T-helper 17 cell (primary cell): ENCODE measurements at places on chromosomes 11 and 22. TPM values are rescaled to one million over a fixed set of nuclear protein-coding genes. Genes with fewer than 3 reads are reported as not detected.

DNA sequence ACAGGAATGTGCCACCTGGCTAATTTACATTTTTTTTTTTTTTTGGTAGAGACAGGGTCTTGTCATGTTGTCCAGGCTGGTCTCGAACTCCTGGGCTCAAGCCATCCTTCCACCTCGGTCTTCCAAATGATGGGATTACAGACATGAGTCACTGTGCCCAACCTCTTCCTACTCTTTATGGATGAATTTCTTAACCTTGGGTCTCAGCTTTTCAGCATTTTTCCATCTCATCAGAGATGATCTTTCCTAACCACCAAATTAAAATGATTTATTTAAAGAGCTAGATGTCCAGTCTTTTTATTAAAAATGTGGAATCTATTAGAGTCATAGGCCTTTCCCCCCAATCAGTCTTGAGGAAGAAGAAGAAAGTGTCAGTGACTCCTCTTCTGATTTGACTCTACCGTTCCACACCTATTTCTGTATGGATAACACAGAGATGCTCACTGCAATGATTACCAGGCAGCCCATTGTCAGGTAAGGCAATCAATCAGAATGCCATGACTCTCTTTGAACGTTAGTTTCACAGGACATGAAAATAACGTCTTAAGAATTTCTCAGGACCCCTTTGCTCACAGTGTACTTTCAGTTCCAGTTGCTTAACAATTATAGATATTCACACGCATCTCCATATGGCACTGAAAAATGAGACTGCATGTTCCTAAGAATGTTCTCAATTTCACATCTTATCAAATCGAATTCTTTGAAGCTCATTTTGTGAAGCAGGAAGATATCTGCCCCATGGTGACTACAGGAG is 51.0 kb downstream of the MIAT start:
- no peaks in the 10 kb centered on the region for H3K27me3 ChIP-seq
- peaks cover 2% of the 10 kb centered on the region for H3K36me3 ChIP-seq
- DNase-seq = no peak
- H3K4me3 ChIP-seq = no peak overlapping the region

The OOSP1 gene
- not detected for total RNA-seq

GRCh38 chr11:3737386-3737933 is 59.9 kb downstream of the NUP98 start:
- no peak for DNase-seq
- H3K4me3 ChIP-seq = peak overlapping the region; percentile 41
- peaks cover 12% of the 10 kb centered on the region for H3K36me3 ChIP-seq
- peaks cover 2% of the 10 kb centered on the region for H3K4me1 ChIP-seq
- H3K27ac ChIP-seq = no peak overlapping the region

- no peak for DNase-seq
- peaks cover 2% of the 10 kb centered on the region for H3K36me3 ChIP-seq
- H3K27me3 ChIP-seq = no peaks in the 10 kb centered on the region
- H3K4me1 ChIP-seq = peaks cover 8% of the 10 kb centered on the region
- H3K27ac ChIP-seq = peak overlapping the region; percentile 81
- no peak overlapping the region for H3K4me3 ChIP-seq
Observed at GRCh38 chr22:29994027-29994715, 86.1 kb upstream of the HORMAD2 start.

GRCh38 chr11:60482361-60482760 is 10.2 kb upstream of the MS4A12 start:
- peaks cover 4% of the 10 kb centered on the region for H3K4me1 ChIP-seq
- no peak overlapping the region for H3K27ac ChIP-seq
- no peak for DNase-seq
- no peaks in the 10 kb centered on the region for H3K36me3 ChIP-seq
- H3K4me3 ChIP-seq = no peak overlapping the region

The TSKU gene
- not detected for total RNA-seq

The OR52I1 gene
- total RNA-seq = not detected

DNA sequence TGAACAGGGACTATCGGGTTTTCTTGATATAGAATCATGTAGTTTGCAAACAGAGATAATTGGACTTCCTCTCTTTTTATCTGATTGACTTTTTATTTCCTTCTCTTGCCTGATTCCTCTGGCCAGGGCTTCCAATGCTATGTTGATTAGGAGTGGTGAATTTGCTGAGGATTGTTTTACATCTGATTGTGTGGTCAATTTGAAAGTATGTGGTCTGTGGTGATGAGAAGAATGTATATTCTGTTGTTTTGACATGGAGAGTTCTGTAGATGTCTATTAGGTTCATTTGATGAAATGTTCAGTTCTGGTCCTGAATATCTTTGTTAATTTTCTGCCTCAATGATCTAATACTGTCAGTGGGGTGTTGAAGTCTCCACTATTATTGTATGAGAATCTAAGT is 713.2 kb upstream of the CCDC179 start:
- H3K4me3 ChIP-seq = no peak overlapping the region
- no peaks in the 10 kb centered on the region for H3K36me3 ChIP-seq
- no peaks in the 10 kb centered on the region for H3K27me3 ChIP-seq
- no peak for DNase-seq

The ME3 gene
- total RNA-seq = 3.3 TPM

GRCh38 chr11:3946455-3947017 is 91.1 kb downstream of the STIM1 start:
- peak overlapping the region; percentile 96 for H3K27ac ChIP-seq
- no peak for DNase-seq
- H3K36me3 ChIP-seq = peaks cover 7% of the 10 kb centered on the region

- H3K4me1 ChIP-seq = no peaks in the 10 kb centered on the region
- no peaks in the 10 kb centered on the region for H3K36me3 ChIP-seq
- H3K27me3 ChIP-seq = peaks cover 36% of the 10 kb centered on the region
- H3K4me3 ChIP-seq = no peak overlapping the region
- DNase-seq = no peak
- H3K27ac ChIP-seq = no peak overlapping the region
Observed at GRCh38 chr11:5242933-5243815, 6.5 kb downstream of the HBG1 start.

The BRD1 gene
- total RNA-seq = 127 TPM

The ESAM gene
- 30.5 TPM for total RNA-seq

DNA sequence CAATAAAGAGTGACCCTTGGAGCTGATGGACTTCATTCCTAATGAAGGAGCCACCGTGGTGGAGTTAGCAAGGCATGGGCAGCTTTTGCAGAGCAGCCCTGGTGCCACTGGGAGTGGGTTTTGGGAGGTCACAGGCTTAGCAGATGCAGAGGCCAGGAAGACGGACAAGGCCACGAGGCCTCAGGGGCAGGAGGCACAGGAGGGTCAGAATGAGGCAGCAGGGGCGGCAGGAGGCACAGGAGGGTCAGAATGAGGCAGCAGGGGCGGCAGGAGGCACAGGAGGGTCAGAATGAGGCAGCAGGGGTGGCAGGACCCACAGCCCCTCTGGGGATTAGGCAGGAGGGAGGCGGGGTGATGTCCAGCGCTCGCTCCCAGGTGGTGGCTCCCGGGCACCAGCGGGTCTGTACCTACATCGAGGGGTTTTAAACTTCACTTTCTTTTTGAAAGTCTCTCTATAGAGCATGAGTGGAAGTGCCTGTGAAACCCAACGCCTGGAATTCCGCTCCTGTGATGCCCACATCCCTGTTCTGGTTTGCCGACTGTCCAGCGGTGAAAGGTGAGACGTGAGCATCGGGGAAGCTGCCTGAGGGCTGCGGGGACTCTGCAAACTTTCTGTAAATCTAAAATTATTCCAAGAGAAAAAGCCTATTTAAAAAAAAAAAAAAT is 521.6 kb downstream of the BRD1 start:
- peaks cover 7% of the 10 kb centered on the region for H3K4me1 ChIP-seq
- DNase-seq = no peak
- H3K4me3 ChIP-seq = no peak overlapping the region
- H3K36me3 ChIP-seq = peaks cover 2% of the 10 kb centered on the region
- peaks cover 66% of the 10 kb centered on the region for H3K27me3 ChIP-seq
- H3K27ac ChIP-seq = no peak overlapping the region

The FUT4 gene
- total RNA-seq = 3.6 TPM
